Bronchial epithelial cell (primary cell): ENCODE measurements at places on chromosomes 13 and 19. TPM values are rescaled to one million over a fixed set of nuclear protein-coding genes. Genes with fewer than 3 reads are reported as not detected.

GRCh38 chr13:77397636-77398035 is 70.7 kb upstream of the MYCBP2 start:
- peak; percentile 38 for DNase-seq

DNA sequence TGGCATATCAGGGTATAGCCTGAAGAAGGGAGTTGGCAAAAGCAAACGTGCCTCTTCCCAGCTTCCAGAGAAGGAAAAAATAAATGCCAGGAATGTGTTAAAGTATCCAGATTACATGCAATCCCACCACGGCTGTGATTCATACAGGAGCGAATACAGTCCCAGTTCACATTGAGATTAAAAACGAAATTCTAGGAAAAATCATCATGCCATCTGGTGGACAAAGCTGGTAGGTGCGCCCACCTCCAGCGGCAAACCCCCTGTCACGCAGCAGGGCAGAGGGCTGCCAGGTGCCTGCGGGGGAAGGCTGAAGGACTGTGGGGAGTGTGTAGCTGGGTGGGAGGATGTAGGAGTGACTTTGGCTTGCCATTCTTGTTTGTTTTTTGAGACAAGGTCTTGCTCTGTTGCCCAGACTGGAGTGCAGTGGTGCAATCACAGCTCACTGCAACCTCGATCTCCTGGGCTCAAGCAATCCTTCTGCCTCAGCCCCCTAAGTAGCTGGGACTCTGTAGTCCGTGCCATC is 6.4 kb upstream of the DMWD start:
- peak; percentile 50 for DNase-seq

GRCh38 chr13:112242777-112243176 is 133.4 kb upstream of the SPACA7 start:
- no peak for DNase-seq

DNA sequence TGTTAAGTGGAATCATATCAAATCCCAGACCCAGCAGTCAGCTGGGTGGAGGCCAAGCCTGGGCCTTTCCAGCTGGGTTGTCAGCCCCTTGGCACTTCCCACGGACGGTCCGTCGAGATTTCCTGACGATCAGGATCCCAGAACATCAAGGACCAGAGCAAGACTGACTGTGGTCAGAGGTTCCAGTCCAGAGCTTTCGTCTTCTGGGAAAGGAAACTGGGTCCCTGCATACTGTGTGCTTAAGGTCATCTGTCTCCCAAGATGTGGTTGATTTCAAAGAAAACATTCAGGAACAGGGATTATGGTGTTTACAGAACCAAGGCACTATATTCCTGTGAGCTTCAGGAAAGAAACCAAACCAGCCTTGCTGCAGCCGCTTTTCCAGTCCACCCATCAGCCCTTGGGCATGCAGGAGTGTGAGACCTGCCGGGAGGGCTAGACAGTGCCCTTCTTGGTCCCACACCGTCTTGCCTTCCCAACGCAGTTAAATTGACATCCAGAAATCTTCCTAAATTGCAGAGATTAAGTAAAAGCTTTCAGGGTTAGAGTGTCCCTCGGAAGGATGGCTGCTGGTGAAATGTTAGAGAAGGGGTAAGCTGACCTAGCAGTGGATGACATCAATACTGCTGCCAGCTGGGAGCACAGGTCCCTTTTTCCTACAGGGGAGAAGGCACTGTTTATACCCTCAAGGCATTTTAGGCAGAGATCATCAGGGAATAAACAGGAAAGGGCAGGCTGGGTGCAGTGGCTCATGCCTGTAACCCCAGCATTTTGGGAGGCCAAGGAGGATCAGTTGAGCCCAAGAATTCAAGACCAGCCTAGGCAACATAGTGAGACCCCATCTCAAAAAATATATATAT is 5.0 kb upstream of the C19orf33 start:
- DNase-seq, result no peak

ZNF66 gene
- 1.6 and 1.8 TPM in 2 replicates for total RNA-seq

- DNase-seq, result peak; percentile 100
Measured at GRCh38 chr13:52411629-52412028, 5.7 kb upstream of the THSD1 start.

RYR1 gene
- 4.5 and 7.4 TPM in 2 replicates for total RNA-seq

ADPRHL1 gene
- total RNA-seq, result 0.26 and 1.0 TPM in 2 replicates

PRODH2 gene
- total RNA-seq, result not detected in 2 replicates
